ENCODE measurements at places on chromosomes 7 and 10.

DNA sequence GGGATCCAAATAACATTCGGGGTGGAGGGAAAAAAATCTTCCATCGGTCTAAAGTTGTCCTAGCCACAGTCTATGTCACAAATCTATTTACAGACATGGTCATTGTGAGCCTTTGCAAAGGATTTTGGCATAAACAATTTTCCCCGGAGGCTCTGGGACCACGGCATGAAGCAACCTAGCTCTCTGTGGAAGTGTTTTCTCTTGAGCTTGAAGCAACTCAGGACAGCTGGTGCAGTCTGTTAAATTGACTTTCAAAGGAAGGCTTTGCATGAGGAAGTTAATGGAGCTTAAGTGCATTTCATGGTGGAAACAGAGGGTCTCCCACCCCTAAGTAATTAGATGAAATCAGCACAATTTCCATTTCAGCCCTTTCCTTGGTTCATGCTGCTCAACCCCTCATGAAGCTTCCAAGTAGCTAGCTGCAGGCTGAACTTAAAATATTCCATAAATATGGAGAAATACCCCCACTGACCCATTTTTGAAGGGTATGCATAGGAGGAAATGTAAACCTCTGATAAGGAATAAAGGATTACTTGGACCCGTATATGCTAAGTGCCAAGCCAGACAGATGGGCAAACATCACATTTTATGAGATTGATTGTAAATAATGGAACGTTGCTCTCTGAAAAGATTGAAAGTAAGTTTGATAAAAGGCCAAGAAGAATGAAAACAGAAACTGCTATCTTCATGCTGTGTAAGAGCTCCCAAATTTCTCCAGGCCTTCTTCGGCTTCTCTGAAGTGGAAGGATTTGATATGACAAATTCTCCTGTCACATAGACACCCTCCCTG, 39.9 kb downstream of the CCDC3 start:
- DNase-seq, result no peak

- DNase-seq, result no peak
Measured at GRCh38 chr7:16484453-16485158, 19.1 kb upstream of the SOSTDC1 start.

GRCh38 chr7:30029696-30030095, 1.5 kb downstream of the PLEKHA8 start:
- DNase-seq, result no peak

DNA sequence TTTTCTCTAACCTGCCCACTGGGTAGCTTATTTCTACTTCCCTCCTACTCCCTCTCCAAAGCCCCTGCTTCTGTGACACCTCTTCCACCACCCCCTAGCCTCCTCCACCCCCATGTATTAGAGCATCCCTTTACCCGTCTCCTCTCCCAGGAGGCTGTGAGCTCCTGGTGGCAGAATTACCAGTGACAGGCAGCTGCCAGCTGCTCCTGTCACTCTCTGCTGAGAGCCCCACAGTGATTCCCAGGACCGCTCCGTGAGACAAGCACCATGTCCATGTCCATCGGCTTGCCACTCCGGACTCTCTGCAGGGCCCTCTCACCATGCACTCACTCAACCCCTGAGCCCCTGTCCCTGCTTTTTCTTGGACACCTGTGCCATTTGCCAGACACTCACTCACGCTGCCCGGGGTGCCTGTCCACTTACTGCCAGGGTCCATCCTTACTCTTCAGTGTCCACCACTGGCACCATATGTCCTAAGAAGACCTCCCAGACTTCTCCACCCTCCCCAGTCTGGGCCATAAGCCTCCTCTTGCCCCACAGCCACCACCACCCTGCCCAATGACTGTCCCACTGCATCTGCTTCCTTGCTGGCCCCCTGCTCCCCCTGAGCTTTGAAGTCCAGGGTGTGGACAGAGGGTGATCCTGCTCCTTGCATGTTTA, 9.8 kb downstream of the WDFY4 start:
- DNase-seq, result no peak

DNA sequence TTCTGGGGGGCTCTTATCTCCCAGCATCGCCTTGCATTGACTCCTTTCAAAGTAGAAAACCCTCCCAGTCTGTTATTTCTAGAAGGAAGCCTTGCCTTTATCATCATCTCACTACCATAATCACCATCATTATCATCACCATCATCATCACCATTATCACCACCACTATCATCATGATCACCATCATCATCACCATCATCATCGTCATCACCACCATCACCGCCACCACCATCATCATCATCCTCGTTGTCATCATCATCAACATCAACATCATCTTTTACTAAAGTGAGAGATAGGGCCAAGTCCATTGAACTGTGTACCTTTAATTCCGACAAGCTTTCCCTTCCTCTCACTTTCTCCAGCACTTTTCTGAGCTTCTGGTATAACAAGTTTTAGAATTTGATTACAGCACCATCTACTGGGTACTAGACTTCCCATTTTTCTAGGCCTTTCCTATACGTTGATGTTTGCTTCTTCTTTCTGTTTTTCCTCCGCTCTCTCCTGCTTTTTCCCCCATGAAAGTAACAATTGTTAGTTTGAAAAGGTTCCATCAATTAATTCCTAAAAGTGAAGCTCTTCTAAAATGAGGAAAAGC, 226.4 kb downstream of the BUB3 start:
- DNase-seq, result no peak

DNA sequence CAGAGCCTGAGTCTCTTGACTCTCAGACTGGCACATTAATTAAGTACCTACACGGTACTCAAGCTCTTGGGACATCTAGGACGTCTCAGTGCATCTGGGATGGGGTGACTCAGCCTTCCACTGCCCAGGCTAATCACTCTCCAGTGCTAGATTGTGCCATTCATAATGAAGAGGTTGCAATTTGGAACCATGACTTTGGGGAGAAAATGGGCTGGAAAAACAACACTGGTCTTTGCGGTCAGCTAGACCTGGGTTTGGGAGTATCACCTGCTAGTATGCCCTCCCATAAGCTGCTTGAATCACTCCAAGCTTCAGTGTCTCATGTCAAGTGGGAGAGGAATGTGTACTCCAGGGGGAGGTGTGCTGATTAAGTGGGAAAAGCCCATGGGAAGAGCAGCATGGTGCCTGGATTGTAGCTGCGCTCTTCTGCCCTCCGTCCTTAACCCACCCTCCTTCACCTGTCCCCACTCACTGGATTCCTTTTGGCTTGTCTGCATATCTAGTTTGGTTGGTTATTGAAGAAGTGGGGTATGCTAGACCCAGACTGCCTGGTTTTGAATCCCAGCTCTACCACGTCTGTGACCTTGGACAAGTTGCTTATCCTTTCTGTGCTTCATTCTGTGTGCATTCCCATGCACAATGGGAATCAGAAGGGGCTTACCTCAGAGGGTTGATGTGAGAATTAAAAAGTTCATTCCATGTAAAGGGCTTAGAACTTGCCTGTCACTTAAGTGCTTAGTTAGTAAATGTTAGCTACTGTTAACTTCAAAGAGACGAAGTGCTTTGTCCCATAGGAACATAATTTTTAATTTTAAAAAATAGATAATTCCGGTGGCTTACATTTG, 3.8 kb downstream of the NFE2L3 start:
- no peak for DNase-seq

GRCh38 chr7:1028775-1029636, 15.3 kb upstream of the GPR146 start:
- peak; percentile 59 for DNase-seq

DNA sequence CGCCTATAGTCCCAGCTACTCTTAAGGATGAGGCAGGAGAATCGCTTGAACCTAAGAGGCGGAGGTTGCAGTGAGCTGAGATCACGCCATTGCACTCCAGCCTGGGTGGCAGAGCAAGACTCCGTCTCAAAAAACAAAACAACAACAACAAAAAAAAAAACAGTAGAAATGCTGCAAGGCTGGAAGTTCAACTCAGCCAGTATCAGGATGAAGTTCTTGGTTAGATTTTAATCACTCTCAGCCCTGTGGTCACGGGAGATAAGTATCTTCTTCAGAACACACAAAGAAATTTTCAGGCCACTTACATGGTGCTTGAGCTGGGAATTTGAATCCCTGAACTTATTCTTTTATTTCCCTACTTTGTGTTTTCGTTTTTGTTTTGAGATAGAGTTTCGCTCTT, 120.4 kb downstream of the MARCHF5 start:
- DNase-seq, result no peak

DNA sequence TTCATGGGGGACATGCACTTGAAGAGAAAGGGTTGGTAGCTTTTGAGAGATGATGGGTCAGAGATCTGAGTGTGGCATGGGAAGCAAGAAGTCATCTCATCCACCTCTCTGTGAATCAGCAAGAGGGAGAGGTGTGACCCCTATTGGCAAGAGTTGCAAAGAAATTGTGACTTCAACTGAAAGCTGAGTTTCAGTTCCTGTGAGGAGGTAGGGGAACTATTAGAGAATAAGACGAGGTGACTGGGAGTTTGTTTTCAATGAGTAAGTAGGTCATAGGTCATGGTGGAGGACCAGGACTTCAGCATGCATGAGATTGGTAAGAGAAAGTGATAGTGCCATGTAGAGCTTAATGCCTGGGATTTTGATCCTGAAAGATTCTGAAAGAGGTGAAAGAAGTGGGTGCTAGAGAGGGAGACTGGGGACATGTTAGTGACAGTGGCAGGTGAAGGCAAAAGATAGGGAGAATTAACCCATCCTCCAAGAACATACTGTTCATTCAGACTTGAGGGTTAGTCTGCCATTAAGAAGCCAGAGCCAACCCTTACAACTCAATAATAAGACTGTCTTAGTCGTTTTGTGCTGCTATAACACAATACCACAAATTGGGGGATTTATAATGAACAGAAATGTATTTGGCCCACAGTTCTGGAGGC, 75.5 kb upstream of the CAPZA2 start:
- no peak for DNase-seq

DNA sequence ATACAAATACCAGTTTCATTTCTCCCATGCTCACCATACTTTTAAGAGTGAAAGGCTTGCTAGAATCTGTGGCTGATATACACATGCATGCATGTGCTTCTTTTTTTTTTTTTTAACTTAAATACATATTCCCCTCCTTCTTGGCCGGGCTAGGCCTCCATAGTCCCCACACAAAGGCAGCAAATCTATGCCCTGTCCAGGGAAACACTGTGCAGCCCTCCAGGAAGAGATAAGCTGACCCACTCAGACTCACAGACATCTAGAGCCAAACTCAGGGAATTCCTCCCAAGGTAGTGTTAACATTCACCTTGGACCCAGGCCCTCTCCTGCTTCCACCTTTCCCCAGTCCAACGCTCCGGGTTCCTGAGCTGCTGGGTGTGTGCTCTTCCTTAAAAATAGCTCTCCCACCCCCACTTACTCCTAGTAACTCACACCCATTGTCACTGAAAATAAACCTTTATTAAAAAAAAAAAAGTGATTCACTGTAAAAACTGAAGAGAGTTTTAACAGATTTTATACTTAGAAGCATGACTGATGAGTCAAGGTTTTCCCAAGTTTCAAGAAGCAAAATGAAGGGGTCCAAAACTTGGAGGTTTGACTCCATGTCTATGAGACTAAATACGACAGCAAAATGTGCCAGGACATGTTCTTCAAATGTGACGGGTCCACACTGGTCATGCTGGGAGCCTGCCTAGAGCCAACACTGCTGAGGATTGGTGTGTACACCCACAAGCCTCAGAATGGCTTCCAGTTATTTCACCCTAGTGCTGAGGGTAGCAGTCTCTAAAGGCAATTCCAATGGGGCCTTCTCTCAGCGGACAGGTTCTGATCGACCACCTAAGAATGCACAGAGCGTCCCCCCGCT, 159.5 kb downstream of the GLI3 start:
- DNase-seq, result no peak

DNA sequence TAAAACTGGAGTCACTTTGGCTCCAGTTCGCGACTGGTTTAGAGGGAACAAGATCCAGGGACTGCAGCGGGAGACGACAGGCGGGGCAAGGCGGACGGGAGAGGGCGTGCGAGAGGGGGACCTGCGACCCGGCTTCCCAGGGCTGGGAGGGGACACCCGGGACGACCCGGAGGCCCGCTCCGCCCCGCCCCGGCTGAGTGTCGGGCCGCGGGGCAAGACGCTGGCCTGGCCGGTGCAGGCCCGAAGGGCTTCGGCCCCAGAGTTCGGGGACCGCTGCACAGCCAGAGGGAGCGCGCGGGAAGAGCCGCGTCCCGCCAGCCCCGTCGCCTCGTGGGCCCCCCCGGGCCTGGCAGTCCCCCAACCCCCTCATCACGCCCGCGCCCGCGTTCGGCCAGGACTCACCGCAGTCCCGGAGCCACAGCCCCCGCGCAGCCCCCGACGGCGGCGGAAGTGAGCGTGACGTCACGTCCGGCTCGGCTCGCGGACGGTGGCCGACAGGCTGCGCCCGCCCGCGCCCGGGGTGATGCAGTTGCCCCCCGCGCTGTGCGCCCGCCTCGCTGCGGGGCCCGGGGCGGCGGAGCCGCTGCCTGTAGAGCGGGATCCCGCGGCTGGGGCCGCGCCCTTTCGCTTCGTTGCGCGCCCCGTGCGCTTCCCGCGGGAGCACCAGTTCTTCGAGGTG, at the start of the genes TUBGCP2 and ZNF511:
Gene TUBGCP2, minus strand, starts transcription at position 452 of the 679 bp plus-strand sequence. CDS start 5,931 bp downstream, outside the sequence.
Gene ZNF511, plus strand, starts transcription at position 494 of the 679 bp plus-strand sequence. Its CDS starts 30 bp downstream, at position 524.
- peak; percentile 80 for DNase-seq

DNA sequence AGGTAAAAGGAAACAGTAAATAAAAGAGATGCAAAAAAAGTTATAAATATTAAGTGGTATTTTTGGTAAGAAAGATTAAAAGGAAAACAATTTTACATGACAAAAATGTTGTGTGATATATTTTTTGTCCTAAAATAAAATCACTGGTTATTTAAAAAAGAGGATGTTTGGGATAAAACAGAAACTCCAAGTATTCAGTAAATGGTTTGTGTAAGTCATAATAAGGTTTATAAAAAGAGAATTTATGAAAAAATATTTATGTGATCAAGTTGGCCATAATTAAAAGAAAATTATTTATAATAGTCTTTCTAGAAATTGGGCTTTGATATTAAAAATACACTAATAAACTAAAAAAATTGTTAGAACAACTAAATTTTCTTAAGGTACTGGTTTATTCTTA, 38.2 kb upstream of the FIGNL1 start:
- no peak for DNase-seq

DNA sequence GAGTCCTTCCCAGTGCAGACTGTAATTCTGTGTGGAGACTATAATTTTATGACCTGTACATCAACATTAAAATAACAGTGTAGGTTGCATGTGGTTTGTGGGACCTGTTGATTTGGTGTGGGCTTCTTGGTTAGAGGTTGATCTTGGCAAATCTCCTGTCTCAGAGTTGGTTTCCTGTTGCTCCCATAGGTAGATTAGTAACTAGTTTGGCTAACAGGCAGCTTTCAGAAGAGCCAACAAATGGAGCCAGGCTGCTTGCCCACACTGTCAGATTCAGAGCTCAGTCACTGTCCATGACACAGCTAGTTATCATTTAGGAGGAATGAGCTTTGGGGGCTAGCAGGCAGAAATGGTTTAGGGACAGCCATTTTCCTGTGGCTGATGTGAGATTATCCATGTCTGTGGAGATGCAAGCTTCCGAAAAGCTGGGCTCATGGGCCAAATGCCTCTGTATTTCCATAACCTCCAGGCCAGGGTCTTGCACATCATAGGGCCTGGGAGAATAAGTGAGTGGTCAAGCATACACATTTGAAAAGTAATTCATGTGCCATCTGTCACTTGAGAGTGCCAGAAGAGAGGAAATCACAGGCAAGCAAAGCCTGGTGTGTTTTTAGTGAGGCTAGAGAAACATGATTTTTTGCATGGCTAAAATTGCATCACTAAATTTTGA, 33.4 kb downstream of the CCM2 start:
- DNase-seq, result no peak

GRCh38 chr7:132537456-132538145, 38.7 kb downstream of the PLXNA4 start:
- no peak for DNase-seq
